ENCODE measurements at places on chromosomes 2 and 18.

DNA sequence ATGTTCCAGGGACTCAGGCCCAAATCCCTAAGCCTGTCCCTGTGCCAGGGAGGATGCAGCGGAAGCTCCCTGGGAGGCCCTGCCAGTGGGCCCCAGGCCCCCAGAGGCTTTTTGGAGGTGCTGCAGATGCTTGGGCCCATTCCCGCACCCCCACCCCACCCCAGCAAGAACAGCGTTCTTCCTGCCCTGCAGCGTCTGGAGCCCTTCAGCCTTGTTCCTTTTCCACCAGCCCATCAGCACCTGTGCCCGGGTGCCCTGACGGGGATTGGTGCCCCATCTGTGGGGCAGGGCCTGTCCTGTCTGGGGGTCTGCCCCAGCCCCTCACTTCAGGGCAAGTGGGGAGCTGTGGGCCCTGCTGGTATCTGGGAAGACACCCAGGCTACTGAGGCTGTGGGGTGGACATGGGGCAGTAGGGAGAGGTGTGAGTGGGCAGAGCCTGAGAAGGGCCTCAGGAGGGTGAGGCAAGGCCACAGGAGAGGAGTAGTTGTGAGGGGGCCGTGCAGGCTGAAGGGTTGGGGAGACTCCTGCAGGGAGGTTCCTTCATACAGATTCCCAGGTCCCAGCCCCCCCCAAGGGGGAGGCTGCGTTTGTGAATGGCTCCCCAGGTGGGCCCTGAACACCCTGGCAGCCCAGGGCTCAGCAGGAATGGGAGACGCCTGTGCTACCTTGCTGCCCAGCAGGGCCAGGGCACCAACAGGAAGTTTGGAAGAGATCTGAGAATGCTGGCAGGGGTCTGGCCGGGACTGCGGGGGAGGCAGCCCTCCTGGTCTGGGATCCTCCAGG, 2.4 kb downstream of the RNPEPL1 start:
- DNase-seq, result no peak

GRCh38 chr18:59691996-59692395, 5.2 kb downstream of the CCBE1 start:
- no peak for DNase-seq

GRCh38 chr2:55365303-55365702, 54.4 kb downstream of the CCDC88A start:
- no peak for DNase-seq

DNA sequence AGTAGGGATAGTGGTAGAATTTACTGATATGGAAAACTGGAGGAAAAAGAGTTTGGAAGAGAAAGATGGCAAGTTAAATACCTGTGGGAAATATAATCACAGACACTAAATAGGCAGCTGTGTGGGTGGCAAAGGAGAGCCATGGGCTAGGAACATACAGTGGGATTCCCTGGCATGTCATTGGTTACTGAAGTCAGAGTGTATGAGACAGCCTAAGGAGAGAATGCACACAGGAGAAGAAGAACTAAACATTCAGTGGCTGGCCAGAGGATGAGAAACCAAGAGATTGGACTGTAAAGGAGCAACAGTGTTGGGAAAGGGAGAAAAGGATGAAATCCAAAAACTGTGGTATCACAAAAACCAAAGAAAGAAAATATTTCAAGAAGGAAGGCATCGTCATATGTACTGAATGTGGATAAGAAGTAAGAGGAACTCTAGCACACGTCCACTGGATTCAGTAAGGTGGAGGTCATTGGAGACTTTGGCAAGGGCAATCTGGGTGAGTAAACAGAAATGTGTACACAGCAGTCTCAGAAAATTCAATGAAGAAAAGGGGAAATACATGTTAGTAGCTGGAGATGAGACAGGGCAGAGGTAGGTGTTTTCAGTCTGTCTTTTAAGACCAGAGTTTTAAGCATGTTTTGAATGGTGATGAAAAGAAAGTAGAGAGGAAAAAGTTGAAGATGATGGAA, 83.3 kb downstream of the SPIRE1 start:
- DNase-seq, result no peak

- DNase-seq, result no peak
Observed at GRCh38 chr2:160565099-160565845, 71.7 kb upstream of the RBMS1 start.

GRCh38 chr18:77127769-77128671, 4.6 kb downstream of the MBP start:
- no peak for DNase-seq

- no peak for DNase-seq
Observed at GRCh38 chr2:67560771-67561456, 163.8 kb downstream of the ETAA1 start.

- DNase-seq, result no peak
Observed at GRCh38 chr2:216073773-216074172, 7.8 kb downstream of the PECR start.

GRCh38 chr18:27461957-27462356, 276.8 kb upstream of the CHST9 start:
- no peak for DNase-seq

DNA sequence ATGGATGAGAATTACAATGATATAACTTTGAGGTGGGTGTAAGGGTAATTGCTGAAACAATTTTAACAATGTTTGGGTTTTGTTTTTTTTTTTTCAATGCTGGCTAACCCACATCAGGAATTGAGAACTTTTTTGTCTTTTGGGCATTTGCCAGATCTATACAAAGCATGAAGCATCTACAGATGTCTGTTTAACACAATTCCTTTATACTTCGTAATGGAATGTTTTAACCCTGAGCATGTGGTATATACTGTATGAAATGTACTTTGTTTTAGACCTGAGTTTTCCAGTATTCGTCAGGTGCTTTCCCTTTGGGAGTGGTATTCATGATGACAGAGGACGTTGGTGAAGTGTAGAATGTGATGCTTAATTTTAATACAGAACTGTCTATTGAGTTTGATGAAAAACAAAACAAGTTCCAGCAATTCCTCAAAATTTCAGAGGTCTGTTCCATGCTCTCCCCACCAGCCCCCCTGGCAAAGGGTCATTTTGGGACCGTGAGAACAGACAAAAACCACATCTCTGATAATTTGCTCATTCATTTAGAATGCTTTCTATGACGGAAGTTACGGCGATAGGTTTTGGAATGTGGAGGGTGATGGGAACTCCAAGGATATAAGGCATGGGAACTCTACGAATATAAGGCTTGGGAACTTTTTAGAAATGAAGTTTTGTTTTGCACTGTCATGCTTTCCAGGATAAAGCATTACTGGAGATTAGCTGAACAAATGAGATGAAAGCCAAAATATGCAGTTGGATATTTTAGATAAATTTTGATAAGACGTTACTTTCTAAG, 14.1 kb downstream of the LIMS1 start:
- no peak for DNase-seq

- no peak for DNase-seq
Observed at GRCh38 chr2:15385184-15385583, 175.9 kb downstream of the NBAS start.

DNA sequence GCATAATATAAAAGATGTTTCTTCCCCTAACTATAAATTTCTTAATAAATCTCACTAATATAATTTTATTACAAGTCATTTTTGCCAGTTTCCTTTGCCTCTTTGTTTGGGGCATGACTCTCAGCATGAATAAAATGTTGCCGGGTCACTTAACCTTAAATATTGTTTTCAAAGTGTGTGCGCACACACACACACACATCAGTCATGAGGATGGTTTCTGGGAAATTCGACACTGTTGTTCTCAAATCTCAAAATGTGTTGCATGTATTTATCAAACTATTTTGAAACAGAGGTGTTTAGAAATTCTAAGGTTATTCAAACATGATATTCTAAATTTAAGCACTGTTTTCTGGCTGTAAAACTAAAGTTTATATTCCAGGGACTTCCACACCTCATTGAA, 31.5 kb downstream of the FAP start:
- DNase-seq, result no peak

DNA sequence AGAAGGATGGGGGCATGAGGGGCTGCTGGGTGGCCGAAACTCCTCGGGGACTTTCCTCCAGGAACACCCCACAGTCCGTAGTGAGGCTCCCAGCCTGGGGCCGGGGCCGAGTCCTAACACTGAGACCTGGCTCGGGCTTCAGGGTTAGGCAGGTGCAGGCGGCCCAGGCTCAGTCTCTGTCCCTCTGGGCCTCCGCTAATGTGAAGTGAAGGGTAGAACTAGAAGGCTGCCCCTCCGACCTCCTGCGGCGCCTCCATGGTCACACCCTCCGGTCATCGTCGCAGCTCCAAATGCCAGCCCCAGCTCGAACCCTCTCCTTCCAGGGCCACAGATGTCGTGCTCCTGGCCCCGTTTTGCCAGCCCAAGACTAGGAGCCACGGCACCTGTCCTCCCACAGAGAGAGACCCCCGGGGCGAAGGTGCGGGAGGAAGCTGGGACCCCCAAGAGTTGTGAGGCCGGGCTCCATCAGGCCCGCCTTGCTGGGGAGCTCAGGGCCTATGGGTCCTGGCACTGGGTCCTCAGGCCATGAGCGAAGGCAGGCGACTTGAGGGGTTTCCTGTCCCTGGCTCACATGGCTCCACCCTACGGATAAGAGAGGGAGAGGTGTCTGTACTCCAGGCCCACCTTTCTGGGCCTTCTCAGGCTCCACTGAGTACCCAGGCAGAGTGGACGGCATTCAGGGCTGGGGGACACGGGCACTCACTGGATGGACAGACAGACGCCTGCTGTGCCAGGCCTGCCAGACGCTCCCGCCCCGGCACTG, 797 bp downstream of the ANO7 start:
- no peak for DNase-seq

- no peak for DNase-seq
Observed at GRCh38 chr2:222353993-222354392, 55.2 kb upstream of the PAX3 start.

- DNase-seq, result no peak
Observed at GRCh38 chr2:101200676-101201075, 49.5 kb upstream of the TBC1D8 start.

GRCh38 chr2:133142087-133142486, 426.2 kb downstream of the NCKAP5 start:
- DNase-seq, result no peak

- no peak for DNase-seq
Observed at GRCh38 chr18:21448299-21448698, 152.2 kb downstream of the ESCO1 start.

- no peak for DNase-seq
Observed at GRCh38 chr2:175837046-175837445, 165.0 kb downstream of the LNPK start.

DNA sequence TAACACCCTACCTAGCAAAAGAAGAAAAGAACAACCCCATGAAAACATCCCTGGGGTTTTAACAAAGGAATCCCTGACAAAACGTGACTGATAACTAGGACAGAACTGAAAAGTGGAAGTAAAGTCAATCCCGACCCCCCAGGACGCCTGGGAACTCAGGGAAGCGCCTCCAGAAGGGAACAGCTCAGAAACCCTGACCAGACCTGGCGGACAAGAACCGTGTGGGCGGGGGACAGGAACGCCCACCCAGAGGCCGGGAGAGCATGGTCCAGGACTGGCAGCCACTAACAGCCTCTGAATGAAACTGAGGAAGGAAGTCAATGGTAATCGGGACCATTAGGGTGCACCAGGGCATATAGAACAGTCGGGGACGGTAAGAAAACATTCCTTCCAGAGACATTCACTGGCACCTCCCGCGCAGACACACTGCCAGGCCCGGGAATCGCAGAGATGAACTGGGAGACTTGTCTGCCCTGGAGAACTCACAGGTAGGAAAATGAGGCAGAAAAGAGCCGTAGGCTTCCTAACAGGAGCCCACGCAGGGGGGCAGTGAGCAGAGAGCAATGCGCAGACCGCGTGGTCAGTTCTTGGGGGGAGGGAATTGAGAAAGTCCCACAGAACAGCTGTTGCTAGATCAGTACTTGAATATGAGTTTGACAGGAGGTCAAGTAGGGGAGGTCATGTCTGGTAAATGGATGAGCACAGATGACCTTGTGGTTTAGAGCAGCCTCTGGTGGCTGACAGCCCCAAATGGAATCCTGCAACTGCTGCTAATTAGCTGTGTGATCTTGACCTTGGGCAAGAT, 1.3 kb upstream of the TBC1D8 start:
- DNase-seq, result no peak

DNA sequence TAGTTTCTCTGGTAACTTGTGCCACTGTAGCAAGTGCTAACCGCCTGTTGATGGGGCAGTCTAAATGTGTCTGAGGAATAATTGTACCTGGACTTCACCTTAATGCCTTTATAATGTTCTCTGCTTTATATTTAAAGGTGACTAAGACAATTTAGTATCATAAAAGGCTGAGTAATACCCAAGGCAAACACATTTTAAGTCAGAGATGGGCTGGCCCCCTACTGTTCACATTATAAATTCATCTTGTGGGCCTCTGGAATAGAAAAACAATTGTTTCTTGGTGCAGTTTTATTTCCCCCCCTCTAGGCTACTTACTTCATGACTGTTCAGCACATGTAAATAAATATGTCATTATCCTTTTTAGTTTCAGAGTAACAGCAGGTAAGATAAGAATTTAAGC, 559.3 kb upstream of the PIK3C3 start:
- DNase-seq, result no peak

DNA sequence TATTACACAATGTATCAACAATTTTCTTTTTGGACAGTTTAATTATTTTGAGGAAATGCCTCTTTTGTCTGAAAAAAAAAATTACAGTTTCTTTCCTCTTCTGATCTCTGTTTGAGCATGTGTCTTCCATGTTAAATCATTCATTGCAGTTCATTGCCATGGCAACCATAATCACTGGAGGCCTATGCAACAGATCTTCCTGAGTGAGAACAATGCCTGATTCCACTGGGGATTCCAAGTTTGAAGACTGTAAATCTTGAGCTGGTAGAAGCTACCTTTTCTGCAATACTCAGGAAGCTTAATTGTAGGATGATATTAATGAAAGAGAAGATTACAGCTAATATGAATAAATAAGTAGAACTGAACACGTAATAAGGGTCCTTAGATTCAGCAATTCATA, 721.4 kb upstream of the CNTNAP5 start:
- no peak for DNase-seq

- DNase-seq, result no peak
Observed at GRCh38 chr2:159089543-159089942, 121.1 kb downstream of the TANC1 start.

- no peak for DNase-seq
Observed at GRCh38 chr18:78596794-78597345, 382.7 kb upstream of the SALL3 start.

GRCh38 chr18:31942291-31942998, 483 bp downstream of the TRAPPC8 start:
- peak; percentile 9 for DNase-seq
